Left renal pelvis (tissue), 4 donors: ENCODE measurements at places on chromosomes 13 and 19. TPM values are rescaled to one million over a fixed set of nuclear protein-coding genes. Genes with fewer than 3 reads are reported as not detected.

Gene SARS2
- polyA plus RNA-seq: 36.6 TPM

Gene WASF3
- polyA plus RNA-seq: 60.7 TPM

Gene RGCC
- 16.1 TPM for polyA plus RNA-seq

Gene APOC1
- 25.0 TPM for polyA plus RNA-seq

Gene SHISA7
- 0.33 TPM for polyA plus RNA-seq

Gene CRLF1
- 7.5 TPM for polyA plus RNA-seq

Gene GPR42
- polyA plus RNA-seq: 0.33 TPM
